ENCODE measurements at places on chromosomes 11 and 22.

DNA sequence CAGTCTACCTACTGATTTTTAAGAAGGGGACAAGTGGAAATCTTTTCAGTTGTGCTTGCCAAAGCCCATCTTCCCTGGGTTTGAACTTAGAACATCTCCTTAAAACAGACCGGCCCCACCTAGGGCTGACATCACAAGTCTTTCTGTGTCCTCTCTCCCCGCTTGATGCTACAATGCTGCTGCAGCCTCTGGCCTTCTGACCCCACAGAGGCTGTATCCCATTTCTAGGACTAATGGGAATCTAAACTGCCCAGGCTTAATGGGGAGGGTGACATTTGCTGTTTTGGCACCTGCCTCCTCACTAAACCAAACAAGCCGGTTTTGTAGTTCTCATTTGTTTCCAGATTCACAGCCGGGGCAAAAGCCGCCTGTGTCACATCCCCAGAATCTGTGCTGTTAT, 121.3 kb upstream of the CADM1 start:
- DNase-seq, result no peak

- no peak for DNase-seq
These were observed 85.3 kb upstream of the CCDC90B start for GRCh38 chr11:83371489-83371888.

GRCh38 chr11:830295-831117, 2.2 kb upstream of the CD151 start:
- DNase-seq, result peak; percentile 43

DNA sequence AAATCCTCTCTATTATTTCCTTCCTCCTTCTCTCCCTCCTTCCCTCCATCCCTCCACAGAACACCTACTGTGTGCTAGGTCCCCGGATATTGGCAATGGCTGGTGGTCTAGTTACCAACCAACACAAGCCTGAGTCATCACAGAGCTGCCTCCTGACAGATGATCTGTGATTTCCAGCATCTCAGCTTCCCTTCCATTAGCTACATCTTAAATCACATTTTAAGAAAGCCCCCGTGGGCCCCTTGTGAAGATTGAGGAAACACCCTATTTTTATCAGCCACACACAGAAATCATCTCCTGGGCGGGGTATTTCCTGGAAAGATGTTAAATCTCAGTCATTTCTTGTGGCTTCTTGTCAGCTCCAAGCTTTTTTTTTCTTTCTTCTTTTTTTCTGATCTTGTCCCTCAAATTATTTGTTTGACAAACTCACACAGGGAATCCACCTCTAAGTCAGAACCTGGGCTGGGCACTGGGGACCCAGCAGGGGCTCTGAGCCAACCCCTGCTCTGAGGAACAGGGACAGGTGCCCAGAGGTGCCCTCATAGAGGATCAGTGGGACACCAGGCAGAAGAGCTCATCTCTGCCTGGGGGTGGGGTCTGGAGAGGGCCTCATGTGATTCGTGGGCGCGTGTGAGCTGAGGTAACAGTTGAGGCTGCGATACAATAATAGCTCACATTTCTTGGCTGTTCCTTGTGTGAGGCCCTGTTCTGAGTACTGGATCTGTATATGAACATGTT, 42.4 kb downstream of the CACNA1I start:
- no peak for DNase-seq

DNA sequence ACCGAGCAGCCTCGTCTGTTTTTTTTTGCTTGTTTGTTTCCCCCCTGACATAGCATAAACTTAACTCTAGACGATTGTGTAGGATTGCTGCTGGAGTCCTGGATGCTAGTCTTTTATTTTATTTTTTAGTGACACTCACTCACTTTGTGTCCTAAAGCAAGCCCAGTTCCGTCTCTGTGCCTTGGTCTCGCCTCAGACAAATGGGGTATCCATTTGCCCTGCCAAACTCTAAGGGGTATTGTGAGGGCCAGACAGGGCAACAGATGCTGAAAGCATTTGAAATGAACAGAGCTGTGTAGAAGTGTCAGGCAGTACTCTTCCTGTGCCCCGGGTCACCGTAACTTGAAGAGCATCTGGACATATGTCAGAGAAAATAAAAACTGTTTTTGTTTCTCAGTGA, 34.8 kb upstream of the DKK3 start:
- no peak for DNase-seq

- no peak for DNase-seq
These were observed 81.0 kb downstream of the ANO3 start for GRCh38 chr11:26412955-26413354.

DNA sequence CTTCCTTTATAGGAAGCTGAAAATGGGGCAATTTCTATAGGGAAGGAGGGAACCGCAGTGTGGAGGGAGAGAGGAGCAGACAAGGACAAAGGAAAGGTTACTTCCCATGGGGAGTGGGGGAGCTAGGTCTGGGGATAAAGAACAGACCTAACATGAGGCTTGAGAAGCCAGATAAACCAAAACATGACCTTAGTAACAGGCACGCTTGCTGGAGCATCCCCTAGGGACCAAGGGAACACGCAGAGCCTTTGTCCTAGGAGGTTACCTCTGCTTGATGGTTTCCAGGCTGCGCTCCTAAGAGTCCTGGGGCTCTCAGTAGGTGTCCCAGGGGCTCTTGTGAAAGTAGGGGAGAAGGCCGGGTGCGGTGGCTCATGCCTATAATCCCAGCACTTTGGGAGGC, 271.4 kb upstream of the NCAM1 start:
- no peak for DNase-seq

DNA sequence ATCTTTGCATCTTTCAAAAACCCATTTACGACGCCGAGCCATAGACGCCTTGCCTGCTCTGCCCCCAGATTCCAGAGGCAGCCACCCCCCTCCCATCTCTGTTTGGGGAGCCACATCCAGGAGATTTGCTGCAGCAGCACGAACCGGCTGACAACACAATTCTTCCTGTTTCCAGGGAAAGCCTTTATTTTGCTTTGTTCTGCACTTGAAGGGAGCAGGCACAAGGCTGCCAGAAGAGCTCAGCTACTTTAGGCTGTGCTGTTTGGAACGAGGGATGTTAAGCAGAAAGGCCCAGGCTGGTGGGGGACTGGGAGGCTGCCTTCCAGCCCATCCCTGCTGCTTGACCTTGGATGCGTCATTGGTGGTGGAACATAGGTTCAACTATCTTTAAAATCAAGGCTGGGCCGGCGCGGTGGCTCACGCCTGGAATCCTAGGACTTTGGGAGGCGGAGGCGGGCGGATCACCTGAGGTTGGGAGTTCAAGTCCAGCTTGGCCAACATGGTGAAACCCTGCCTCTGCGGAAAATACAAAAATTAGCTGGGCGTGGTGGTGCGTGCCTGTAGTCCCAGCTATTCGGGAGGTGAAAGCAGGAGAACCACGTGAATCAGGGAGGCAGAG, 243.9 kb downstream of the MIAT start:
- DNase-seq, result no peak

DNA sequence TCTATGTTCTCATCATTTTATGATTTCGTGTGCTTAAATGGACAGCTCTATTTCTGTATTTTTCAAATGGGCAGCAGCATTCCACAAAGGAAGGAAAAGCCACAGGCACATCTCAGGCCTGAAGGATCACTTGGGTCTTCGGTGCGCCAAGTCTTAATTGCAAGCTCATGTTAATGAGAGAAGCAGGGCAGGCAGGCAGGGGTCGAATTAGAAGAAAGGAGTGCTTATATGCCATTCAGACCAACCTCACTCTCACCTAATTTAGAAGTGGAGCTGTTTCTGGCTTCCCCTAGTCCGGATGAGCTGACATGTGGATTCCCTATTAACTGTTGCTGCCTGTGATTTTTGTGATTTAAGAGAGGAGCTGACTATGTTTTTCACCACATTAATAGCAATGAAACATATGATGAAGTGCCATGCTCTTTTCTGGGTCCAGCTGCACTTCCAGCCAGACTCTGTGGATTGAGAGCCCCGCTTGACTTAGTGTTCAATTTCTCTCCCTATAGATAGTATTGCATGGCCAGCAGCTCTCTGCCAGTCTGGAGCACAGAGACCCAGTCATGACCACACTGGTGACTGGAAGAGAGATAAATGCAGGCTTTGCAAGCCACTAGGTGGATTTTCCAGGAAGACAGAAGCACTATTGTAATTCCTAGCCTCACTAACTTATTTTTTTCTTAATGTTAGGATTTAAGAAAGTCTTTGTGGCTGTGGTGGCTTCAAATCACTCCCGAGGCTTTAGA, 373.9 kb upstream of the FAT3 start:
- DNase-seq, result no peak

GRCh38 chr22:36520423-36520822, 8.5 kb downstream of the EIF3D start:
- no peak for DNase-seq

DNA sequence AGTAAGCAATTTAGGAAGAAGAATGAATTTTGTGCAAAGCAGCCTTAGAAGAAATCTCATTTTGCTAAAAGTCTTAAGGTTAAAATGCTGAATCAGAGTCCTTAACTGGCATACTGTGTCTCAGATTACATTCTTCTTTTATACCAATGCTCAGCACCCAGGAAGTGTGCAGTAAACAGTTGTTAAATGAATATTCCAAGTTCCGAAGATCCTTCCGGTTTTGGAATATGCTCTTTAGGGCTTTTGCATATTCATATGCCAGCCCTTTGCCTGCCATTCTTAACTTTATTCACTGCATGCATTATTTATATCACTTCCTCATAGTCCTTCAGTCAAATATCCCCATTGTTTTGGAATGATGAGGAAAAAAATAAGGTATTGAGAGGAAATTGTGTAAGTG, 242.0 kb downstream of the DDX10 start:
- DNase-seq, result no peak

GRCh38 chr11:26030399-26030798, 301.5 kb upstream of the ANO3 start:
- DNase-seq, result no peak

- no peak for DNase-seq
These were observed 754.6 kb downstream of the BRD1 start for GRCh38 chr22:49072996-49073645.

DNA sequence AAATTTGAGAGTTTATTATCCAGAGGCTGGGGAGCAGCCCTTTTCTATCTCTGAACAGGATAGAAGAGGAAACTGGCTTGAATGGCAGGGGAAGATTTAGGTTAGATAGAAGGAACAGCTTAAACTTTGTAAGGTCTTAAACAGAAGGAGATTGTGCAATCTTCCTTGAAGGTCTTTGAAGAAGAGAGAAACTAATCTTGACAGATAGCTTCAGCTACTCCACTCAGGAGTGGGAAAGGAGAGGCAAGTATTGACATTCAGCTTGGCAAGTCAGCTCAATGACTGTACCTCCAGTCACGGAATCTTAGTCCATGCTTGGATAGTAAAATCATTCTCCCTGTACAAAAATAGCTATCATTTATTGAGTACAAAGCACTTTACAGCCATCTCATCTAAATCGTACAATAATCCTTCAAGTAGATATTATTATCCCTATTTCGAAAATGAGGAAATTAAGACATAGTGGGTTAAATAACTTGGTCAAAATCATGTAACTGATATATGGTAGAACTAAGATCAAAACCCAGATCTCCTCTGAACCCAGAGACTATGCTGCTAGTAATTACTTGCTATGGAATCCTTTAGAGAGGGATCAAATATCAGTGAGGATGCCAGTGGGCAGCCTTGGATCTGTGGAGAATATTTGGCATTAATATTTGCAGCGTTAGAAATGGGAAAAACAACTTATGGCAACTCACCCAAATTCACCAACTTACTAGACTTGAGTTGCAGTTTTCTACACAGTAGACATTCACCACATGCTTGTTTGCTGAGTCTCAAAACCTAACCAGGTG, 14.6 kb downstream of the C11orf97 start:
- no peak for DNase-seq

- DNase-seq, result no peak
These were observed 26.2 kb upstream of the ME3 start for GRCh38 chr11:86698639-86699038.

- no peak for DNase-seq
These were observed 13.0 kb downstream of the GALNT18 start for GRCh38 chr11:11608783-11609232.

GRCh38 chr22:18078329-18079041, 695 bp downstream of the PEX26 start:
- DNase-seq, result no peak

DNA sequence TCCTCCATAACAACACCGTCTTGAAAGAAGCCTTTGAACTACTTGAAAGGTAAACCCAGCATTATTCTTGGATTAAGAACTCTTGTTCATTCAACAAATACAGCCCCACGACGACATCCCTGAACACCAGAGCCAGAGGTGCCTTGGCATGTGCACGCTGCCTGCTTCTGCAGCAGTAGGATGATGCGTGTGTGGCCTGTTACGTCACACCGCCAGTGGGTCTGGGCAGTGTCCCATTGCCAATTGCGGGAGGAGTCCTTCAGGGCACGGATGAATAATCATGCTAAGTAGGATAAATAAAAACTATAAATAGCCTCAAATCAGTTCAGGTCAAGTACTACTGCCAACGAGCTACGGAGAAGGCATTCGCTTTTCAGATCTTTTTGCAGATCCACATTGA, 380.5 kb downstream of the SHANK2 start:
- no peak for DNase-seq

- no peak for DNase-seq
These were observed 91.5 kb upstream of the SESN3 start for GRCh38 chr11:95322539-95322938.

DNA sequence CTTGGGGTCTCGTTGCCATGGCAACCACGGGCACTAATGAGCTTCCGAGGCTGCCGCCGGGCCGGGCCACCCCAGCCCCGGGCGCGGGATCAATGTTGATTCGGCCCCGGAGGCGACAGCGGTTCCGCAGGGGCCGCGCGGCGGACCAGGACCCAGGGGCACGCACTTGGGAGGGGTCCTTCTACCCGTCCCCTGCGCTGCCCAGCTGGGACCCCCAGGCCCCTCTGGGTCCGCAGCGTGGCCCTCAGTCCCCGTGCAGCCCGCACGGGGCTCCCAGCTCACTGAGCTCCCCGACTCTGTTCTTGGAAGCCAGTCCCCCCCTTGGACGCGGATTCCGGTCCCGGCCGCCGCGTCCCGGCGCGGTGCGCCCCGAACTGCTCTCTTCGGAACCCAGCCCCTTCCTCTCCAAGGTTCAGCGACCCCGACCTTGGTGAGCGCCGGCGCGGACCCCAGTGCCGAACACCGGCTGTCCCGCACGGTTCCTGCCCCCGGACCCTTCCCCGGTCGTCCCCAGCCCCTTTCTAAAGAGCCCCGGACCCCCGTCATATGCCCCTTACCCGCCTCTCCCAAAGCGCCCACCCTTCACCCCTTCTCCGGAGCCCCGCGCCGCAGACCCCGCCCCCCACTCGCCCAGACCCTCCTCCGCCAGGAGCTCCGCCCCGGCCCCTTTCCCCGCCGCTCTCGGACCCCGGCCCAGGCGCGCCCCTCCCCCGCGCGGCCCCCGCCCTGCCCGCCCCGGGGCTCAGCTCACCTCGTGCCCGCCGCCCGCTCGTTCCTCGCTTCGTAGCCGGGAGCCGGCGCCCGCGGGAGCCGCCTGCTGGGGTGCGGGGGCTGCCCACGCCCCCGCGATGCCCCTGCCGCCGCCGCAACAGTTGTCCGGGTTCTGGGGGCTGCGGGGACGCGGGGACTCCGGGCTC, 18.3 kb upstream of the SHISAL1 start:
- DNase-seq, result no peak
